ENCODE measurements at places on chromosomes 13 and 19. TPM values are rescaled to one million over a fixed set of nuclear protein-coding genes. Genes with fewer than 3 reads are reported as not detected.
A peak's percentile ranks its signal among the peaks of the same experiment; 100 is the strongest.

DNA sequence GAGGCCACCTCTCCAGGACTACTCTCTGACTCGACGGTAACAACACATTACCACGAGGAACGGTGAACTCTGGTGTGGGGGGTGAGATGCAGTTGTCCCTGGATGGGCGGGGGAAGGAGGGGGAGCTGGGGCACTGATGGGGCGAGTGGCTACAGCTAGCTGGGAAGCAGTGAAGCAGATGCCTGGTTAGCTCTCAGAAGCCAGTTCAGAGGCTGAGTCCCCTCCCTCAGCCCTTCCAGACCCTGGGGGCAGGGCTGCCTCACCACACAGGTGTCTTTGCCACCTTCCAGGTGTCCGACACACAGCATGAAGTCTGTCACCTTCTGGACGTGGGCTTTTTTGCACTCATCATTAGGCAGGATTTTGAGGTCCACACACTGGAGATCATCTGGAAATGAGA is 4.0 kb downstream of the KLK1 start:
- DNase-seq, result no peak

- DNase-seq, result no peak
Observed at GRCh38 chr19:5022066-5022860, 53.4 kb downstream of the KDM4B start.

- DNase-seq, result peak; percentile 19
Observed at GRCh38 chr13:88217372-88217771, 546.2 kb downstream of the SLITRK5 start.

ZNF154 gene
- total RNA-seq, result 2.9 TPM

PRKCSH gene
- 269 TPM for total RNA-seq

DNA sequence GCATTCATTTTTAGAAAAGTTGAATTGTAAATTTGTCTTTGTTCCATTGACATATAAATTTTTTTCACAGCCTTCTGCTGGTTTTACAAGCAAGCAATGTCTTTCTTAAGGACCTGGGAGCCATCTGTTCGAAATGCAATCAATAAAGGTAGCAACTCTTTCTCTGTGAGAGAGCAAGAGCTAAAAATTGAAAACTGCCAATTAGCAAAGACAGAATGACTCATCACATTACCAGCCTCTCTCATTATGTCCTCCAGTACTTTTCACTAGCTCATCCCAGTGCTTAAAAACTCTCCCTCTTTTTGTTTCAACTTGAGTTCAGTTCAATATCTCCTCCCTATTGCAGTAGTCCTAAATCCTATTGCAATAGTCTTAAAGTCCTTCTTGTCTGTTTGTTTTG is 760.7 kb upstream of the SLITRK6 start:
- no peak for DNase-seq

DNA sequence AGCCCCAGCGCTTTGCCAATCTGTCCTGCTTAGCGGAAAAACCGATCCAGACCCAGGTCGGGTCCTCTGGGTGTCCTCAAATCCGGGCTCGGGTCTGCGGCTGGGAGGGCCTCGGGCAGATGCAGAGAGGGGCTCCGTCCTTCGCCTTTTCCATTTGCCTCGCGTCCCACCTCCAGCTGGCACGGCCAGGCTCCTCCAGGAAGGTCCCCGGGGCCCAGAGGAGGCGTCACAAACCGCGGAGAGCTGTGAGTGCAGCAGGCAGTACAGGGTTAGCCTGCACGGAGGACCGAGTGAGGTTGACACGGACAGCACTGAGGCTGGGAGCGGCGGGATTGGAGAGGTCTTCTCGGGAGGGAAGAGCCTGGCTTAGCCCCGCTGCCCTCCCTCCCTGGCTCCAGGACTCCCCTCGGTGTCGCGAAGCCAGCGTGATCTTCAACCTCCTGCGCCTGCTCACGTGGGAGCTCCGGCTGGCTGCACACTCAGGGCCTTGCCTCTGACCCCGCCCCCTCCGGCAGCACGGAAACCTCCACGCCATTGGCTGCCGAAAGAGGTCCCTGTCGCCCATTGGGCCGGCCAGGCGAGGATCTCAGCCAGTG is 2.8 kb upstream of the IFNL2 start:
- DNase-seq, result no peak

NDUFS7 gene
- 189 TPM for total RNA-seq

GIPC3 gene
- total RNA-seq, result not detected

GRCh38 chr19:58150328-58150921 is at the start of gene ZNF329:
Gene ZNF329, minus strand, starts transcription at chr19:58150789. Its CDS starts 21,286 bp downstream, at chr19:58129503.
- DNase-seq, result peak; percentile 32

DNA sequence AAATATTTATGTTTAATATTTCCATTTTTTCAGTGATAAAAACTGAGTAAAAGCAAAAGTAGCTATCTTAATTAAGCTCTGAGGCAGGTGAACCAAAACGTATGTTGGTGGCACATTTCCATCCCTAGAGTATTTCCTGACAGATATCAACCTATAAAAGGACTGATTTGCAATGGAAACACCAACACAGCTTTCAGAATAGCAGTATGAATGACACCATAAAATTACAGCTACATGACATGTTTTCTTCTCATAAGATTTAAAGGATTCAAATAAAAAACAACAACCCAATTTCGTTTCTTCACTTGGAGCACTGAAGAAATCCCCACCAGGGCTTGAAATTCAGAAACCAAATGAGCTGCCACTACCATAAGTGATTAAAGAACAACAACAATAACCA is 194.4 kb downstream of the RFC3 start:
- DNase-seq, result no peak

ADGRE2 gene
- total RNA-seq, result 0.21 TPM

- DNase-seq, result no peak
Observed at GRCh38 chr19:10086591-10087192, 575 bp downstream of the SHFL start.

DNA sequence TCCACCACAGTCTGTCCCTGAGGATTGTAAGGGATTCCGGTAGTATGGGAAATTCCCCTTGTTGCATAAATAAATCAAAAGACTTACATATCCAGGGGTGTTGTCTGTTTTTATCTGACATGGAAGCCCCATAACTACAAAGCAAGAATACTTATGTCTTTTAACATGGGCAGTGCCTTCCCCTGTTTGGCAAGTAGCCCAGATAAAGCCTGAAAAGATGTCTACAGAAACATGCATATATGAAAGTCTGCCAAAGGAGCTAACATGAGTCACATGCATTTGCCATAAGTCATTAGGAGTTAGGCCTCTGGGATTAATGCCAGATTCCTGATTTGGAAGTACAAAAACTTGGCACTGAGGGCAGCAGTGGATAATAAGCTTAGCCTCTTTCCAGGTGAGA is 62.1 kb downstream of the ZNF737 start:
- DNase-seq, result no peak

ZNF583 gene
- 3.6 TPM for total RNA-seq

DNA sequence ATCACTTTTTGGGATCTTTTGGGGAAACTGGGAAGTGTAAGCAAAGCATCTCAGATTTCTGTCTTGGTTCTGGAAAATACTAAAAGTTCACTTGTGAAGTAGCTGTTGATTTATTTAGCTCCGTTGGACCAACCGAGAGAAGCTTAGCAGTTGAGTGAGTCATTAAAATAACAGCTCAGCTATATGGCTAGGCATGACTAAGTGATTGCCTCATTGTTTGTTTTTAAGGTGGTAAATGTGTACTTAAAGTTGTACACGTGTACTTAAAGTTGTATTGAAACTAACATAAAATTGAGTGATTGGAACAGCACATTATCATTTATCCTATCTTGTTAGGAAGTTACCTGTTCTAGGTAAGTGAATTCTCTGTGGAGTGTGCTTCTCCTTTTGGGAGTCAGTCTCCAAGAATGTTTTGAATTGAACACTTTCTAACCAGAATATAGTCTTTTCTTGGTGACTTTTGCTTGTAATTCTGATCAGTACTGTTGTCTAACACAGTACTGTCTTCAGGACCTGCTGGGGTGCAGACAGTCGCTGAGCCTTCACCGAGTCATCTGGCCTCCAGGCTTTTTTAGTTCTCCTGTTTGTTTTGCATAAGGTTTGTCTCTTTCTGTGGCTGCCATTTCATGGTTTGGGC is 2.9 kb upstream of the DCUN1D2 start:
- peak; percentile 96 for DNase-seq

Data from kidney epithelial cell (primary cell).